ENCODE measurements at places on chromosomes 4 and X.

- no peak for DNase-seq
Observed at GRCh38 chrX:136659174-136659573, 11.2 kb downstream of the CD40LG start.

- no peak for DNase-seq
Observed at GRCh38 chr4:187184508-187184907, 460.9 kb upstream of the FAT1 start.

DNA sequence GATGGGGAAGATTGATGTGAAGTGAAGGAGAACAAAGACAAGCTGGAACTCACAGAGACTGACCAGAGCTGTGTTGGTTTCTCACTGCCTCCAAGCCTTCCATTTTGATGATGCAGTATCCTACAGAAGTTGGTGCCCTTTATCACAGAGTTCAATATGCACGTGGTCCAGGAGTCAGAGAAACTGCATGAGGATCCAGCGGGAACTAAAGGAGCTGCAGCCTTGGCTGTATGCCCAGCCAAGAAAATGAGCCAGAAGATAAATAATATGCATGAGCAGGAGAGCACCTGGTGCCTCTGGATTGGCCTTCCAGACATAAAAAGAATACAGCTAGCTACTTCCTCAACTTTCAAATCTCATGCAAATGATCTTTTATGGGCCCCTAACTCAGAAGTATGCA, 44.3 kb upstream of the DCLK2 start:
- DNase-seq, result no peak

DNA sequence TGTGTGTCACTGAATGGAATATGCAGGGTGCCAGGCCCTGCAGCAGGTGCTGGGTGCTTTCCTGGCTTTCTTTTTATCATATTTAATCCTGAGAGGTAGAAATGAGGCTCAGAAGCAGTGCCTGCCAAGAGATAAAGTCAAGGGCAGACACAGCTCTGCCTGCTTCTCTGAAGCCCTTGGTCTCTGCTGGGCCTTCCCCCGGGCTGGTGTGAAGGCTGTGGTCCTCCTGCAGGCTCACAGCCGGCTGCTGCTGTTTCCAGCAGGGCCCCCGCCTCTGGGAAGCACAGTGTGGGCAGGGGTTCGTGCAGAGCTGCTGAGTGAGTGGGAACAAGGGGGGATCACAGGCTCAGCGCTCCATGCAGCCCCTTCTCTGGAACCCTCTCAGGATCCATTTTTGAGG, 49.6 kb downstream of the TBC1D14 start:
- no peak for DNase-seq

DNA sequence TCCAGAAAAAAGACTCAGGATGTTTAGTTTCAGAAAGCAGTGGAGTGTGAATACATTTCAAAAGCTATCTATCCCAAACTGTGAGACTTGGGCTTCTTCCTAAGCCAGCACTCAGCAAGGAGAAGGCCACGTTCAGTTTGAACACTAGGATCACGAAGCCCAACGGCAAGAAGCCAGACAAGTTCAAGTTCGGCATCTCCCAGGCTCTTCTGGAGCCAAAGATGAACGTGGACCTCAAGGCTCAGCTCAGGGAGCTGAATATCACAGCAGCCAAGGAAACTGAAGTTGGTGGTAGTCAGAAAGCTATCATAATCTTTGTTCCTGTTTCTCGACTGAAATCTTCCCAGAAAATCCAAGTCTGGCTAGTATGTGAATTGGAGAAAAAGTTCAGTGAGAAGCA, 7.6 kb downstream of the PLAC1 start:
- DNase-seq, result no peak

- DNase-seq, result no peak
Observed at GRCh38 chr4:40200875-40201801, 4.3 kb downstream of the RHOH start.

DNA sequence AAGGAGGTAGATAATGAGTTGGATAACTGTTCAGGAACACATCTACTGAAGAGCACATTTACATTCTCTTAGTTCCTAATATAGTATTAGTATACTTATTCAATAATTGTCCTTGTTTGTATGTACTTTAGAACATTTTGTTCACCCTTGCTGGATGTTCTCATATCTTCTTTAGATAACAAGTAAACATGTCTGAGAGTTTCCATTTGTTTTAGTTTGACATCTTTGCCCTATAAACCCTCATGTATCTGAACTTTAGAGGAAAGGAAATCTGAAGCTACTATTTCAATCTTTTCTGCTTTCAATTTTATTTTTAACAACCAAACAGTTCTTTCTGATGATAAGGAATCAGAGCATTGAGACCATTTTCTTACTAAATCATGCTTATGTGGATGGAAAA, 518.6 kb downstream of the RPA4 start:
- DNase-seq, result no peak

DNA sequence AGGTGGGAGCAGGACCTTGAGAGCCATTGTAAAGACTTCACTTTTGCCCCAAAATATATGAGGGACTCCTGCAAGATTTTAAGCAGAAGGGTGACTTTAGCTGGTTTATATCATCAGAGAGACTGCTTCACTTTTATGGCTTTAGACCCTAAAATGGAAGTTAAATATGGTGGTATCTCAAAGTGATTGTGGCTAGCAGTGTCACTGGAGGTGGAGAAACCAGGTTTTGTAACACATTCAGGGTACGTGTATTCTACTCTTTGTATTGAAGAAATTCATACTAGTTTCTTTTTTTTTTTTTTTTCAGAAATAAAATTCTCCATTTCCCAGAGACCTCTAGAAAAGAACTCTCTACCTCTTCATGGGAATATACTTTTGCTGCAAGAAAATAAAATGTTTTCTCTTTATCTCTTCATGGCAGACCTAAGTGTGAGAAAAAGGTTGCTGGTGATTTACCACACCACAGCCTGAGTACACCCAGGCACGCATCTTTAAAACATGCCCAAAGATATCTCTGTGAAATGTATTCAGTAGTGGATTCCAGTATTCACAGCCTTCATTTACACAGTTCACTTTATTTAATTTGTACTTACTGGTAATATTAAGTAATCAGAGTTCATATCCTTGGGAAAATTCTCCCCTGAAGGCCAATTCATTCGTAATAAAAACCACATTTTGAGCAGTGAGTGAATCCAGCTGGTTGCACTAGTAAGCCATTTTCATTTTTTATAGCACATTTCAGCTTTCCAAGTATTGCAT, 74.3 kb upstream of the GUCY1A1 start:
- no peak for DNase-seq

GRCh38 chr4:23084559-23085248, 392.0 kb downstream of the GBA3 start:
- DNase-seq, result no peak

GRCh38 chr4:181372014-181372413, 871.2 kb upstream of the TENM3 start:
- no peak for DNase-seq

DNA sequence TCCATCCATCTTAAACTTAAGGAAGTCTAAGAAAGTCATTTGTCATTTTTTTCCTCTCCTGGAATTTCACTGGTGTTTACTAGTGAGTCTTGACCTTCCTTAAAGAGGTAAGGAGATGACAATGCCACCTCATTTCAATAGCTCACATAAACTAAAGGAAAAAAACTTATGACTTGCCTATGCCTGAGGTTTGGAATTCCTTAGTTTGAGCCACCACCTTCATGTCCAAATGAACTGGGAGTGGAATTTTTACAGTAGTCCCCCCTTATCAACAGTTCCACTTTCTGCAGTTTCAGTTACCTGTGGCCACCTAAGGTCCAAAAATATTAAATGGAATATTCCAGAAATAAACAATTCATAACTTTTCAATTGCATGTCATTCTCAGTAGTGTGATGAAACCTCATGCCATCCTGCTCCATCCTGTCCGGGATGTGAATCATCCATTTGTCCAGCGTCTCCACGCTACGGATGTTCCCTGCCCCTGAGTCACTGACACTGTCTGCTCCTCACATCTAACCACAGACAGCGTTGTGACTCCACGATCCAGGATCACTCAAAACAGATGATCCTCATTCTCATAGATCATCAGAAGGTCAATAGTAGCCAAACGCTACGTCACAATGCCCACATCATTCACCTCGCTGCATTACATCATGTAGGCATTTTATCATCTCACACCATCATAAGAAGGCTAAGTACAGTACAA, 177.4 kb downstream of the SH3KBP1 start:
- DNase-seq, result no peak

DNA sequence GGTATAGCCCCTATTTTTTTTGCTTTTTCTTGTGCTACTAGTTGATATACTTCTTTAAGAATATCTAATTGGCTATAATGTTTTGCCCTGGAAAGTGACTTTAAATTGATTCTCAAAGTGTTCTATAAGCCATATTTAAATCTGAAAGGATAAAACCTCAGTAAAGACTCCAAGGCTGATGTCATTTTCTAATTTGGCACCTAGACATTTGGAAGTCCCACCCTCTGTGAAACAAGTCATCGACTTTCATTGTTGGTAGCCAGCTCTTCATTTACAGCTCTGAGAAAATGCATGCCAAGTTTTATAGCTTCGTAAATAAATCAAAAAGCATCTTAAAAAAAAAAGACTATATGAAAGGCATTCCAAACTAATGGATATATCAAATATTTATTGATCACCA, 18.0 kb upstream of the STAG2 start:
- no peak for DNase-seq

DNA sequence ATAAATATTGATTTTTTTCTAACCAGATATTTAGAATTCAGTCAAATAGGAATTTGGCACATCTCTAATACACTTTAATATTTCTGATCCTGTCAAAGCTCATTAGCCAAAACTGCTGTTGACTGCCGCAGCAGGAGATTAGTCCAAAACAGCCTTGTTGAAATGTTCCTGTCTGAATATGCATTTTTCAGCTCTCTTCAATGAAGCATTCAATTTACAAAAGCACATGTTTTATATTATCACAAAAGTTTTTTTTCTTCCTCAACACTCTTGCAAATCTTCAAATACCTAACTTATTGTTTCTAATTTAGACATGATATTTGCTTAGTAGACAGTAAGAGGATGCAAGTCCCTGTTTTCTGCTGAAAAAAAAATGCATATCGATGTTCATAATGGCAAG, 140.9 kb downstream of the SPATA18 start:
- no peak for DNase-seq

DNA sequence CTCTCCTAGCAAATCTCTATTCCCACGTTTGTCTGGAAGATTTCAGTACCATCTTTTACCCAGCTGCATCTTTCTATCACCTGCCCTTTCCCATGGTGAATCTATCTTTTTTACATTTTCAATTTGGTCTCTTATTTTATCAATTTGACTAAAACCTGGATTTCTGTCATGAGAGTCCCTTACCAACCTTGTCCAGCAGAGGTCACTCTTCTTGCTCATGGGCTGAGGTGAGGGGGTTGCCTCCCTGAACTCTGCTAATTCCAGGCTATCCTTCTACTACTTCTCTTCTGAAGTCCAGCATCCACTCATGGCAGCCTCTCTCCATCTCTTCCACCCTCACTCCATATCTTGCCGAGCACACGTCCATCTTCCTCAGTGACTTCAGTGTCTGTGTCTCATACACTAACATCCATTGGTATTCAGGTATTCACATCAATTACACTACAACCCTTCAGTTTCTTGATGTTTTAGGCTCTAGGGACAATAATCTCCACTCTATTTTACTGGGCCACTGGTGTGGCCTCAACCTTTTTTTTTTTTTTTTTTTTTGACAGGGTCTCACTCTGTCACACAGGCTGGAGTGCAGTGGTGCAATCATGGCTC, 17.8 kb upstream of the ZNF827 start:
- no peak for DNase-seq

- DNase-seq, result no peak
Observed at GRCh38 chrX:71096760-71097032, 1.0 kb downstream of the FOXO4 start.

- DNase-seq, result no peak
Observed at GRCh38 chrX:31227250-31227649, 155.4 kb upstream of the FTHL17 start.

DNA sequence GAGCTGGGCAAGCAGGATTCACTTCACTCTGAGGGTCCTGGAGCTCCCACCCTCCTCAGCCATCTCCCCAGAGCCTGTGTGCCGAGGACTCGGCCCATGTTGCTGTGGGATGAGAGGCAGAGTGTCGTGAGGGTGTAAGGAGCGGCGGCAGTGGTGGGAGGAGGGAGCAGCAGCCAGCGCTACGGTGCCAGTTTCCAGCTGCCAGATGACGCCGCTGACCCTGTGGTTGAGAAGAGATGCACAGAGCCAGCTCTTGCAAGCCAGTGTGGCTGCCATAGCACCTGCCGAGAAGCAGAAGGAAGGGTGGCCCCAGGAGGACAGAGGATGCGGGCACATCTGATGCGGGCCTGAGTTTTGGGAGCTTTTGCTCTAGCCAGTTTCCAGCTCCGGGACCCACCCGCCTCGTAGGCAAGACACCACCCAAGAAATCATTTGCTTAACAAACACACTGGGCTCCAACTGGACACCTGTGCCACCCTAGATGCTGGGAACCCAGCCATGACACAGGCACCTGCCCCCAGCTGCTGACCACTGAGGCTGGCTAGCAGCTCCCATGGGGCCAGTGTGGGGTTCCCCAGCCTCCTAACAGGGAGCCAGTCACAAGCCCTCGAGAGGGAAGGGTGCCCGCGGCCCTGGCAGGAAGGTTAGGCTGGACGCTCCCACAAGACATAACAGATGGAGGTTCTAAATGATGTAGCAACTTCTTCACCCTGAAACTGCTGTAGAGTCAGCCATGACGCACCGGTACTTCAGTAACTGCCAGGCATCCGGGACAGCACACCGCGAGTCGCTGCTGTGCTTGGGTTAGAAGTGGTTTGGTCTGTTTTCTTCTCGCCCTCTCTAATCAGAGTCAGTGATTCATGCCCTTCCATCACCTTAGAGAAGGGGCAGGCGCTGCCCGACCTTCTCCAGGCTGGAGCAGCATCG, 8.9 kb downstream of the MSANTD1 start:
- no peak for DNase-seq

DNA sequence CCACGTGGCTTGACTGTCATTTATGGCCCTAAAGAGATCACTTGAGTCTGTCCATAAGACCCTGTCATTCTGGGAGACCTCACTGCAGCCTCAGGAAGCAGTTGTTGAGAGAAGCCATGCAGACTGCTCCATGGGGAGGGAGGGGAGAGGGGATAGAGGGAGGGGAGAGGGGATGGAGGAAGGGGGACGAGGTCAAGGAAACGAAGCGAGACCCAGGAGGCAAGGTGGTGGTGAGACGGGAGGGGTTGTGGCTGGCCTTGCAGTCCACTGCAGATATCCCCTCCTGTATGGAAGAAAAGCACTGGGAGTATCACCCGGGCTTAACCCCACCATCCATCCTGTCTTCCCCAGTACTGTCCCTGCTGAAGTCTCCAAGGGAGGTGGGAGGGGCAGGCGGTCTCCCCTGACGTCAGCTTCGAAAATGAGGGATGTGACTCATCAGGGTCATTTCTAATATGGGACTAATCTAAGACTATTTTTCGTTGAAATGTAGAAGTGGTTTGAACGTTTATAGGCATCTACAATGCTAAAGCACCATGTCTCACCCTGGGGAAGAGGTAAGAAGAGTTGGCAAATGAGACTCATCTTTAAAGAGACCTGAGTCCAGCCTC, 5.6 kb downstream of the TMEM255A start:
- DNase-seq, result no peak

DNA sequence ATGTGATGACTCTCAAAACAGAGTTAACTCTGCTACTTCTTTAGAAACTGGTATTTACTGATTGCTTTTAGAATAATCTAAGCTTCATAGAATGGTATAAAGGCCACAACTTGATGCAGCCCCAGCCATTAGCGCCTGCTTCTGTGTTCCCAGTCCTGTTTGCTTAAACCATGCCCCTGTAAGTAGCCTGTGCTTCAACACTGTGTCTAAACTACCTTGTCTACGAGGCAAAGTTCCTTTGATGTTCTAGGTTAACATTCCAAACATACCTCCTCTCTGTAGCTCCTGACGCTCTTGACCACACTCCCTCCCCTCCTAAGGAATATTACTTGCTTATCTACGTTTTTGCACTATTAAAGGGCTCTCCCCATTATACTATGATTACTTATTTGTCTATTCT, 352.5 kb upstream of the ADGRL3 start:
- no peak for DNase-seq
